ENCODE measurements at places on chromosomes 6 and 20. TPM values are rescaled to one million over a fixed set of nuclear protein-coding genes. Genes with fewer than 3 reads are reported as not detected.

DNA sequence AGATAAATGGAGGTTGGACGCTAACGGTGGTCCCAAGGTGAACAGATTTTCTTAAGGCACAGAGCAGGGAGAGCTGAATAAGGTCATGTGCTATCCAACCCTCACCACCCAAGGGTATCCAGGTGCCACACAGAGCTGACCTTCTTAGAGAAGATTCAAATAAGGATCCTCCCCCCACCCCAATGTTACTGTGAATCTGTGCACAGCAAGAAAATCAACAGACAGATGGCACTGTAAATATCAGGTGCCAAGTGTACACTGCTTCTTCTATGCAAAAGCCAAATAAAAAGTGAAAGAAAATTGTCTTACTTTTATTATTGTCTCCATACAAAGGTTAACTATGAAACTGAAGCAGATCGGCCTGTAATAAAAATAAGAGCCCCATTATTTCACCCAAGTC lies 96.9 kb downstream of the PAK5 start:
- no peak for DNase-seq

DNA sequence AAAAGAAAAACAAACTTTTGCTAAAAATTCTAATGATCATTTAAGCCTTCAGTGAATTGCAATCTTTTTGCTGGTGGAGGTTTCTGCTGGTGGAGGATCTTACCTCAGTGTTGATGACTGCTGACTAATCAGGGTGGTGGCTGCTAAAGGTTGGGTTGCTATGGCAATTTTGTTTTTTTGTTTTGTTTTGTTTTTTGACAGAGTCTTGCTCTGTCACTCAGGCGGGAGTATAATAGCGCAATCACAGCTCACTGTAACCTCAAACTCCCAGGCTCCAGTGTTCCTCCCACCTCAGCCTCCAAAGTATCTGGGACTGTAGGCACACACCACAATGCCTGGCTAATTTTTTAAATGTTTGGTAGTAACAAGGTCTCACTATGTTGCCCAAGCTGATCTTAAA lies 94.7 kb downstream of the ANKRD6 start:
- DNase-seq: no peak

DNA sequence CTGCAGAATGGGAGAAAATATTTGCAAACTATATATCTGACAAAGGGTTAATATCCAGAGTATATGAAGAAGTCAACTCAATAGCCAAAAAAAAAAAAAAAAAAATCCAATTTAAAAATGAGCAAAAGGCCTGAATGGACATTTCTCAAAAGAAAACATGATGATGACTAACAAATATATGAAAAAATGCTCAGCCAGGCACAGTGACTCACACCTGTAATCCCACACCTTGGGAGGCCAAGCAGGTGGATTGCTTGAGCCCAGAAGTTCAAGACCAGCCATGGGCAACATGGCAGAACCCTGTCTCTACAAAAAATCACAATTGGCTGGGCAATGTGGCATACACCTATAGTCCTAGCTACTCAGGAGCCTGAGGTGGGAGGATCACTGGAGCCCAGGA lies 2.1 kb upstream of the ECHDC1 start:
- DNase-seq: no peak

DNA sequence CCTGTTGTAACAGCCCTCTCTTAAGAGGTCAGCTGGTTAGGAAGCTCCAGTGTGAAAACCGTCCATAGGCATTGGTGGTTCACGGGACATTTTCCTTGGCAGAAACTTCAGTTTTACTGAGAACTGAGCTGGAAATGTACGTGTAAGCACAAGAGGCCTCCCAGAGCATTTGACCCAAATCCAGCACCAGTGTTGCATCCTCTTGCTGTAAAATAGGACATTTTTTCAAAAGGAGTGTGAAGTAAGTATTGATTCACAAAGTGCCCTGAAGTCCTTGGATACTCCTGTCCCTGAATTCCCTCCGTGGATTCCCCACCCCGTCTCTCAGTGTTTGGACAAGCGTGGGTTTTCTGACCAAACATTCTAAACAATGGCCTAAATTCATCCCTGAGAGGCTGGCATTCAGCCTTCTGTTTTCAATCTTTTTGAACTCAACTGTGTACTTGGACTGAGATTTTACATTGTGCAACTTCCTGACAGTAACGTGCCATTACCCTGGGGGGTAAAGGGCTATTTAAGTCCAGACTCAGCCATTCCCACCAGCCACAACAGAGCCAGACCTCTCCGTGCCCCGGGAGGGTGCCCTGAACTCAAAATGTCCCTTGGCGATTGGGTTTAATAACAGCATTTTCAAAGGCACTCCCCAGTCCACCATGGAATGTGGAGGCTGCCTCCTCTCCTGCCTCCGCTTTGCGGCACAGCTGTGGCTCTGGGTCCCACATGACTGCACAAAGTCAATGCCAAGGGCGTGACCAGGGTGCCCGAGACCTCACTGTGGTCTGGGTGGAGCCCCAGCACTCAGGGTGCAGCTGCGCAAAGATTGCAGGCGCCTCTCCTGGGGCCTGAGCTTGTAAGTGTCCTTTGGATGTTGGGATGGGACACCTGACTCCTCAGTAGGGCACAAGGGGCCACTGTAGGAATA lies 92.7 kb upstream of the AFDN start:
- DNase-seq: peak; percentile 45

DNA sequence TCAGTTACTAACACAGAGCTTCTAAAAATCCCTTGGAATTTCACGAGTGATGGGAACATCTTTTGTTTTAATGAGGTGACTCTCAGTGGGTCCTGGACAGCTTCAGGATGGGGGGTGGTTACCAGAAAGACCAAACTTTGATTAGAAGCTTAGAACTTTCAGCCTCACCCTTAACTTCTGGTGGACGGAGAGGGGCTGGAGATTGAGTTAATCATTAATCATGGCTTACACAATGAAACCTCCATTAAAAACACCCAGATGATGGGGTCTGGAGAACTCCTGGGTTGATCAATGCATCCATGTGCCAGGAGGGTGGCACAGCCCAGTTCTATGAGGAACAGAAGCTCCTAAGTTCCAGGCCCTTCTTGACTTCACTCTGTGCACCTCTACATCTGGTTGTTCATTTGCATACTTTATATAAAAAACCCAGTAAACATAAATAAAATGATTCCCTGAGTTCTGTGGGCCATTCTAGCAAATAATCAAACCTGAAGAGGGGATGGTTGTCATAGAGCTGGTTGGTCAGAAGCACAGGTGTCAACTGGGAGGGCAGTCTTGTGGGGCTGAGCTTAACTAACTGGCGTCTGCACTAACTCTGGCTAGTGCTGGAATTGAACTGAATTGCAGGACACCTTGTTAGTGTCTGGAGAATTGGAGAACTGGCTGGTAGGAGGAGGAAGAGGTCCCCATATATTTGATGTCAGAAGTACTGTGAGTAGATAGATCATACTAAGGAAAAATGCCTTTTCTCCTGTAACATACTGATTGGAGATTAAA lies 10.3 kb downstream of the RMND1 start:
- DNase-seq: no peak

DNA sequence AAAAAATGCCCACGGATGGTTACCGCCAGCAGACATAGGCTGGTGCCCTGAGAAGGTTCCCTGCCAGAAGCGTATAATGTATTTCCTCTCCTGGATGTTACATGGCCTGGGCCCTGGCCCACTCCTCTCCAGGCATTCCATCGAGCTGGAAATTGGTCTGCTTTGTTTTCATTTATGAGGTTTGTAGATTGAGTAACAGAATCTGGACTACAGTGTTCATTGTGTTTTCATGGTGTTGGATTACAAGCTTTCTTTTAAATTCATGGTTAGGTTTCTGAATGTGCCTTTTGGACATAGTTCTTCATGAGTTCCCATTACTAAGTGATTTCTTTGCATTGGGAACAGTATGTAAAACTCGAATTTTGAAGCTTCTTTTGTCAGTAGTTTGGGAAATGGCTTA lies 6.4 kb downstream of the TIAM2 start:
- DNase-seq: no peak

DNA sequence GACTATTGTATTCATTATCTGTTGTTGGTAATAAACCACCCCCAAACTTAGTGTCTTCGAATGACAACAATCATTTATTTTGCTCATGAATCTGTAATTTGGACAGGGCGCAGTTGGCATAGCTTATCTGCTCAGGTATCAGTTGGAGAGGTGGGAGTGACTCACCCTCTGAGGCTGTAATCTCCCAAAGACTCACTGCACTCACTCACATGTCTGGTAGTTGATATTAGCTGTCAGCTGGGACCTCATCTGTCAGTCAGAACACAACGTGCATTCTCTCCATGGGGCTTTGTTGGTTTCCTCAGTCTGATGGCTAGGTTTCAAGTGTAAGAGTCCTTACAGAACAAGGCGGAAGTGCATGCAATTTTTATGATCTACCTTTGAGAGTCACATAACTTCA lies 219.0 kb upstream of the PRND start:
- no peak for DNase-seq

GRCh38 chr20:41407607-41408006 lies 41.0 kb upstream of the EMILIN3 start:
- DNase-seq: no peak

- no peak for DNase-seq
These were observed 40.1 kb upstream of the SLC23A2 start for GRCh38 chr20:5041433-5041832.

DNA sequence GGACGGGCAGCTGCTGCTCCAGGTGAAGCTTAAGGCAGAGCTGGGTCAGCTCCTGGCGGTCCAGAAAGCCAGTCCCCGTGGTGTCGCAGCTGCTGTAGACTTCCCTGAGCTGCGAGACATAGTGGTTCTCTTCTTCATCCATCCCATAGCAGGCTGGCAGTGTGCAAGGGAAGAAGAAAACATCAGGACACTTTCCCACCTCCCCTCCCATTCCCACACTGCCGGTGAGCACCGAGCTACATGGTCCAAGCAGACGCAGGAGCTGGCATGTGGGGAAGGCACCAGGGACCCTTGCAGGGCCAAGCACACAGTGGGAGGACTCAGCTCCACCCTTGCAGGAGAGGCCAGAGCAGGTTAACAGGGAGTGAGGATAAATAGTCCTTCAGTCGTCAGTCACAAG lies 58.9 kb downstream of the NINL start:
- no peak for DNase-seq

- no peak for DNase-seq
These were observed 4.8 kb downstream of the TGM6 start for GRCh38 chr20:2385496-2385895.

- DNase-seq: no peak
These were observed 126.5 kb upstream of the B3GAT2 start for GRCh38 chr6:71083308-71083820.

DNA sequence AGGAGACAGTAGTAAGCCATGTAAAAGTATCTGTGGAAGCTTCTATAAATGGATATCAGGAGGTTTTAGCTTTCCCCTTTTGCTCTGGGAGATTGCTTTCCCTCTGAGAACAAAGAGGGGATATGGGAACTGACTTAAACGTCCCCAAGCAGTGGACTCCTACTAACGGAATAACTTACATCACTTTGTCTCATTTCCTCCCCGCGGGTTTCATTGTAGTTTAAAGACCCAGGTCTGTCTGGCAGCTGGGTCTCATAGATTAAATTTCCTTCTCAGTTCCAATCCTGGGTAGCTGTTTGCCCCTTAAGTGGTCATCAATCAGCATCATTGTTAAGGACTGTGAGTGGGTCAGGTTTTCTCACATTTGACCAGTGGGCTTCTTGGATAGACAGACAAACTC lies 68.7 kb downstream of the PLAGL1 start:
- no peak for DNase-seq

- DNase-seq: no peak
These were observed 92.5 kb downstream of the PREP start for GRCh38 chr6:105310371-105310770.

GRCh38 chr20:1509237-1509636 lies 18.0 kb upstream of the SIRPB2 start:
- DNase-seq: no peak

- DNase-seq: no peak
These were observed 129.6 kb upstream of the DOK5 start for GRCh38 chr20:54345821-54346220.

- DNase-seq: no peak
These were observed 84.3 kb downstream of the OPRM1 start for GRCh38 chr6:154123155-154123956.

The FLRT3 gene
- 8.8 TPM for total RNA-seq

The POM121L2 gene
- not detected for total RNA-seq

The CTCFL gene
- not detected for total RNA-seq

The MACROD2 gene
- total RNA-seq: 5.6 TPM

The GTSF1L gene
- total RNA-seq: not detected

The ATP9A gene
- total RNA-seq: 40.6 TPM

The C6orf58 gene
- not detected for total RNA-seq

The EYS gene
- not detected for total RNA-seq

The HUS1B gene
- 5.1 TPM for total RNA-seq

Data from Peyer's patch (tissue), 4 donors.